GM18507 (cell line): ENCODE measurements at places on chromosomes 7 and 10.

GRCh38 chr10:46028584-46029460, 1.6 kb downstream of the NCOA4 start:
- no peak for DNase-seq

DNA sequence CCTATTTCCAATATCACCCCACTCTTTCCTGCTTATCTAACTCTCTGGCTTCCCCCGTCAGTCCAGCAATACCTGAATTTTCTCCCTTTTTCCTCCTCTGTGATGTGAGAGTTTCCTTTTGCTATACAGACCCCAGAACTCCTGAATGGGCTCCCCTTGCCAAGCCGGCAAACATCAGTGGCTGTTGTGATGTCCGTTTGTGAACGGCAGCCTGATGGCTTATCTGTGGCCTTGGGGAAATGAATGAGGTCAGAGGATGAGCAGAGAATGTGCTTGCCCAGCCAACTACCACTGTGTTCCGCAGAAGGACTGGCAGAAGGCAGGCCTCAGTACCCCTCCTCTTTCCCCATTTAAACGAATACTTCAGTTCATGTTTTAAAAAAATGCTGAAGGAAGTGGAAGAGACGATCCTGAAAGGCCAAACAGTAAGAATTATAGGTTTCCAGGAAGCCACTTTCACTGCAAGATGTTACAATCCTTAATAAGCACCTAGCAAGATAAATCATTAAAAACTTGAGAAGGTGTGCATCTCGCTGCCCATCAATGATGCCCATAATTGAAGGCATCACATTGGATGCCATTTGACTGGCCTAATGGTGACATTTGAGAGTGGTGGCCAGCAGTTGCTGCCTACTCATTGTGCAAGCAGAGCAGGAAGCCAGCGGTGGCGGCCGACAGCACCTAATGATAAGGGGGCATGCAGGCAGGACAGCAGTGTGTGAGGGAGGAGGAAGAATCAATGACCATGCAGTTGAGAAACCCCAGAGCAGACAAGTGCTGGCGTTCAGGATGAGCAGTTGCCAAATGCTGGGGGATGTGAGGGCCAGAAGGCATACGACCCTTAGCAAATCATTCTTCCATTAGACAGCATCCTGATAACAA, 31.5 kb downstream of the SLC18A2 start:
- DNase-seq = no peak

DNA sequence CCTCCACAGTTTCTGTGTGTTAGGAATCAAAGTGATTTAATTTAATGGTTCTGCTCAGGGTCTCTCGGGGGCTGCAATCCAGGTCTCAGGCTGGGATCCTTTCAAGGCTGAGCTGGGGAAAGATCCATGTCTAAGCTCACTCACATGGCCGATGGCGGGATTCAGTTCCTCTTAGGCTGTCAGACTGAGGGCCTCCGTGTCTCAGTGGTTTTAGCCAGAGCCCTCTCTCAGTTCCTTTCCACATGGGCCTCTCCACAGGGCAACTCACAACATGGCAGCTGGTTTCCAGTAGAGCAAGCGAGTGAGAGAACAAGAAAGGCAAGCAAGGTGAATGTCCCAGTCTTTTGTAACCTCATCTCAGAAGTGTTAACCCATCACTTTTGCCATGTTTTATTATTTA, 26.9 kb downstream of the CAV1 start:
- no peak for DNase-seq

DNA sequence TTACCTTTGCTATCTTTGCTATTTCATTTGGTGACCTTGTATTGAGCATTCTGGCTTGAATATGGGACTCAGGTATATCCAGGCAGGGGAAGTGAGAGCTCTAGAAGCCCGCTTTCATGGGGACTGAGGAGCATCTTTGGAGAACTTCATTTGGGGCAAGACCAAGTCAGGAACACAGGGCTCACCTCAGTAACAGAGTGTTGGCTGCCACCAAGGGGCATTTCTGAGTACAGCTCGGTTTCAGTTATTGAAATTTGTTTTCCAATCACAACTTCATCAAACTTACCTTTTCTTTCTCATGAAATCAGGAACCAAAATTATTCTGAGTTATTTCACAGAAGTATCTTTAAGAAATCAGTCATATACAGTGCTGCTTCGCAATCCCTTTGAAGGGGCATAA, 337.2 kb downstream of the C7orf25 start:
- DNase-seq = no peak

DNA sequence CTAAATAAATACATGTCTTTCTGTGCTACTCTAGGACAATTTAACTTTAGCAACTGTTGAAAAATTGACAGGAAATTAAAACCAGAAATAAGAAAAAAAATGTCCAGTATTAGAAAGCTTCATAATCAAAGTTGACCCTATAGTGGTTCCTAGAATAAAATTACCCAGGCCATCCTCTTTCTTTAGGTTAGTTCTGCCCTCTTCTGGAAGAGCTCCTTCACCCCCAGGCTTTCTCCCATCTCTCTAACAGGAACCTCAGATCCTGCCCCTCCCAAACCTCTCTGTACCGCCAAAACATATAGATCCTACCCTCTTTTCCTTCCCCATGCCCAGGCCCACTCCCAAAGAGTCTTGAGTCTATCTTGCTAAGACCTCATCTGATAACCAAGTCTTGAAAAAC, 159.4 kb upstream of the CDK1 start:
- DNase-seq = no peak

DNA sequence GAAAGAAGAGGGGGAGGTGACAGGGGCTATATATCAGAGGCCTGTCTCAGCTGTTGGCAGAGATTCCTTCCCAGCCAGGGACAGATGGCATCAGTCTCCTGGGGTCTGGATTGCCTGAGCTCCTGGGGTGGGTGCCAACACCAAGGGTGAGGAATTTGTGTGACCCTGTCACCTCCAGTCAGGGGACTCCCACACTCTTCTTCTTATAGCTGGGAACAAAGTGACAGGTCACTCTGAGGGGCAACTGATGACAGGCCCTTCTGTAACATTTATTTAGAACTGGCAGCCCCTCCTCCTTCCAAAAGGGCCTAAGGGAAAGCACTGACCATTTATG, 53.7 kb upstream of the DUSP5 start:
- DNase-seq = no peak

- no peak for DNase-seq
Observed at GRCh38 chr7:98862716-98863420, 6.9 kb downstream of the TMEM130 start.

GRCh38 chr10:22158426-22158825, 59.4 kb downstream of the EBLN1 start:
- no peak for DNase-seq

DNA sequence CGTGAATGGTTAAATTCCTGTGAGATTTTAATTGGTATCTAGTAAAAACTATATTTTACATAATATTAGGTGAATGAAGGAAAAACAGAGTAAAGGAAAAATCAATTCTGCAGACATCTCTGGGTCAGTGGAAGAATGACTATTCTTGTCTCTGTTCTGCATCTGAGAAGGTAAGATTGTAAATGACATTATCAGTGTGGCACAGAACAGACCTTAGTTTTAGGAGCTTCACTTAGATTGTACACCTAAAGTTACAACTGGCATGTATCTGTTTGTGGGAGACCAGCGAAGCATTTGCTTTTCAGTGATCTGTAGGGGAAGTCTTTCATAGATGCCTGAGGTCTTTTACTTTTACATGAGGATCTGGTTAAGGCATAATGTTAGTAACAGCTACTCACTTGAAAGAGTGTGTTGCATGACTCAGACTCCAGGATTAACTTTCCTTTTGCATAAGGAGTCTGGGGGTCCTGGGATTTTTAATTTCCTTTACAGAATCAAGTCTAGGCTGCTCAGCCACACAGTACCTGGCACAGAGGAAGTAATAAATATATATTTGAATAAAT, 56.2 kb downstream of the JMJD1C start:
- no peak for DNase-seq

- no peak for DNase-seq
Observed at GRCh38 chr7:109322833-109323232, 753.2 kb downstream of the DNAJB9 start.

GRCh38 chr10:53122281-53122680, 349.7 kb upstream of the MBL2 start:
- no peak for DNase-seq

GRCh38 chr10:48811917-48812316, 127.2 kb downstream of the WDFY4 start:
- DNase-seq = no peak

DNA sequence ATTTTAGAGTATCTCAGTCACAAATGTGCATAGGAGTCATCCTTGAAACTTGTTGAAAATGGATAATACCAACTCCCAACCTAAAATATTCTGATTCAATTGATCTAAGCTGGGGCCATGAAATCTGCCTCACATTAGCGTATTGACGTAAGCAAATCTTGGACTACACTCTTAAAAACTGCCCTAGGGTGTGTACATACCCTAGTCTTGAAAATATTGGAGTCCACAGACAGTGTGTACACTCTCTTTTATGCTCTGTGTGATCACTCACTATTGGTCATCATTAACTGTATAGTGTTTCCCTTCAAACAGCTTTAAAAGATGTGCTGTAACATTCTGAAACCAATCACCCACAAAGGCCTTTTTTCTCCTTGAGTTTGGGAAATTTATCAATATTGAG, 102.9 kb upstream of the FERD3L start:
- DNase-seq = no peak

- DNase-seq = no peak
Observed at GRCh38 chr7:85512790-85513189, 325.9 kb upstream of the SEMA3D start.

DNA sequence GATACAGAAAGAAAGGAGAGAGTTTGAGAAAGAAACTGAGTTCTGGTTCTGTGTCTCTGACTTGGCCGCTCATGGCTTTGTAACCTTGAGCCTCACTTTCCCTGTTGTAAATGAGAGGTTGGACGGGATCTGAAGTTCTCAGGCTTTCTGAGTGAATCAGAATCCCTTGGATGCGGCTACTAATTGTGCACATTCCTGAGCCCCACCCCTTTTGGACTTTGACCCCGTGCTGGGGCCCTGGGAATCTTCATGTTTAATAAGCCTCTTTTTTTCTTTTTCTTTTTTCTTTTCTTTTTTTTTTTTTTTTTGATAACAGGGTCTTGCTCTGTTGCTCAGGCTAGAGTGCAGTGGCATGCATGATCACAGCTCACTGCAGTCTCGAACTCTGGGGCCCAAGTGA, 26.9 kb downstream of the SLC25A28 start:
- no peak for DNase-seq

DNA sequence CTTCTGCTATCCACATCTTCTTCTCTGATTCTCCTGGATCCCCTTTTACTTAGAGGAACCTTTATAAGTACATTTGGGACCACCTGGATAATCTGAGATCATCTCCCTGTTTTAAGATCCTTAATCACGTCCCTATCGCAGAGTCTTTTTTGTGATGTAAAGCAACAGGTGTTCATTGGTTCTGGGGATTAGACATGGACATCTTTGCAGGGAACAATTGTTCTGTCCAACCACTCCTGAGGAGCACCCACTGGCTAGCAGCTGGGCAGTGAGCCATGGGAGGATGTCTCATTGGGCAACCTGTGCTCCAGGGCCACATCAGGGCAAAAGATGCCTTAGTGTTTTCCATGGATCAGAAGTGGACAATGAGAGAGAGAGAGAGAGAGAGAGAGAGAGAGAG, 56.0 kb downstream of the ZNF800 start:
- no peak for DNase-seq

DNA sequence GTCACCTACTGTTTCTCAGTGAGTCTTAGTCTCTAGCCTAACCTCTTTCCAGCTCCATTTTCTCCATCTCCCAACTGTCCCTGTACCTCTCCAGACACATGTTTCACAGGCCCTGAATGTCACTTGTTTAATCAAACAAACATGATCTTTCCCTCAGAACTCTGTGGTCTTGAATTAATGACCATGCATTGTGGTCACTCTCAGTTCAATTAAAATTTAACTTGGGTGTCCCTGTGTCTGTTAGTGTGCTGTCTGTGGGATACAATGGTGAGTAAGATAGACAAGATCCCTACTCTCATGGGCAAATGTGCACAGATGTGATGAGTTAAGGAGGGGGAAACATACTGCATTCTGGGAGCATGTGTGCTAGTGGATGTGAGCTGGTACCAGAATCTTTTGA, 65.0 kb downstream of the RBM33 start:
- no peak for DNase-seq

- no peak for DNase-seq
Observed at GRCh38 chr10:126713594-126713993, 43.1 kb upstream of the C10orf90 start.

- DNase-seq = peak; percentile 37
Observed at GRCh38 chr7:29189743-29190201, 4.8 kb upstream of the CHN2 start.

- DNase-seq = no peak
Observed at GRCh38 chr10:85976267-85976793, 390.3 kb downstream of the GRID1 start.

DNA sequence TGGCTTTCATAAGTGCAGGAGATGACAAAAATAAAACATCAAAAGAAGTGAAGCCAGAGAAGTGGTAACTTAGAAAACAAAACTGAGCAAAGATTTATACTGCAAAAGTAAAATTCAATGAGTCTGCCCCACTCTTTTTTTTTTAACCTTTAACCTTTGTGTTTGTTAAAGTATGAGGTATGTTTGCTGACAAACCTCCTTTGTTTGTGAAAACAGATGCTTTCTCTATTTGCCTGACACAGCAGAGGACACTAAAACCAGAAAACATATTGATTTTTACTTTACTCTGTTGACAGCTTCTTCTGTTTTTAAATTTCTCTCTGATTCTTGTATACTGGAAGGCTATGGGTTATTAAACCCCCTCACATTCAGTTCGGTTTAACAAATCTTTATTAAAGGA, 57.6 kb downstream of the SGMS1 start:
- no peak for DNase-seq

- no peak for DNase-seq
Observed at GRCh38 chr7:130943336-130943901, 209.4 kb upstream of the KLF14 start.

DNA sequence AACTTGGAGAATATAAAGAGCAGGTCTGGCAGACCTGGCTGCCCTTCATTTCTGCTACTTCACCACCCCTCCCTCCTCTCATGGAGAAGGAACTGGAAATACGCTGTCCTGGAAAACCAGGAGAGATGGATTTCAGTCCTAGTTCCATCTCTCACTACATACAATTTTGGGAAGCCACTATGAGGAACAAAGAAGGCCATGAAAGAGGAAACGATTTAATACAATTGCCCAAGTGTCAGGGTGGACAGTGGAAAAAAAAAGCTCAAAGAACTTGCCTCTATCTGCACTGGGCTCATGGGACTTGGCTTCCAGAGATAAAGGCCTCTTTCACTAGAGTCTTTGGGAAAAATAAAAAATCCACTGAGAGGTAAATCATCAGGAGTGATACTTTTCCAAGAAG, 561.7 kb downstream of the KCNMA1 start:
- no peak for DNase-seq

DNA sequence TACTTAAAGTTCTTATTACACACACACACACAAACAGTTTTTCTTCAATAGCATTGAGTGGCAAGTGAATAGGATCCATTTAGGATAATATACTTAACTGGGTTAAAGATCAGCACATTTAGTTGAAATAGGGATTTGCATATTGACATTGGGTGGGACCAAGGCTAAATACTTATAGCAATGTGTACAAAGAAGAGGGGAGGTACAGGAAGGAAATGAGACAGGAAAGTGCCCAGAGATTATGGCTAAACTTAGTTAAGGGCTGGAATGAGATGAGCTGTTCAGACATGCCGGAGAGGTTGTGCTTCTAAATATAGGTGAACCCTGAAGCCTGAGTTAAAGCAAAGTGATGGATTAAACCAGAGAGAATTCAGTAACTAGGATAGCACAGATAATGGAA, 95.1 kb downstream of the LSMEM1 start:
- no peak for DNase-seq
